Endothelial cell of umbilical vein (primary cell): ENCODE measurements at places on chromosomes 5 and 9. TPM values are rescaled to one million over a fixed set of nuclear protein-coding genes. Genes with fewer than 3 reads are reported as not detected.

DNA sequence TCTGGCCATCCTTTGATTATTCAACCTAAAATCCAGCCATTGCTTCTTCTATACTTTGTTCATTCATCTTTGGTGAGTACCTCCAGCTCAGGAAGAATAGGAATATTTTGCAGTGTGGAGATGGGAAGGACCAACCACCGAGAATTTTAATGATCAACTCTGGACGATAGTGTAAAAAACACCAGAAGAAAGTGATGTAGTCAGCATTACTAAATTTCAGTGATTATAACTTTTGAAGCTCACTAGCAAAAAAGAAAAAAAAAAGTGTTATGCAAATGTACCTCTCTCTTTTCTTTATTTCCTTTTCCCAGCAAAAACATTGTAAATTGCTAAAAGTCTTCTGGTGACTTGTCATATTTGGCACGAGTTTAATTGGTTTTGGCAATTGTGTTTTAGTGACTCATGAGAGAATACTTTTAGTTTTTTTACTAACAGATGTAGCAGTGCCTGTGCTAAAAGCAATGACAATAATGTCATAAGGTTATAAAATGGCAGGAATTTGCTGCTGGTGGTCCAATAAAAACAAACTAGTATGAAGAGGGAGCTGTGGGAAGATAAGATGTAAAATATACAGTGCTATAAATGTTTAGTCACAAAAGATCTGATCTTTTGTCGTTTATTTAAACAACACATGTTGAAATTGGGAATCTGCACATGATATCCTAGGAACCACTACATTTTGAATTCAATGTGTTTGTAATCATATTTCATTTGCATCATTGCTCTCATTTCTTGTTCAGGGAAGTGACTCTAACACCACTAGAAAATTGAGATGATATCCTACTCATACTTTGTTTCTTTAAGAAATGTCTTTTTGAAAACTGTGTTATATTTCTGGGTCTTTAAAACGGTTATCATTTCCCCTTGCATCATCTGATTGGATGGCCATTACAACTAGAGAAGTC, 81.3 kb upstream of the ERCC6L2 start:
- no peaks in the 10 kb centered on the region for H3K27me3 ChIP-seq
- H3K4me3 ChIP-seq: no peak overlapping the region
- no peaks in the 10 kb centered on the region for H3K36me3 ChIP-seq
- DNase-seq: peak; percentile 97
- peak overlapping the region; percentile 92 for H3K27ac ChIP-seq

DNA sequence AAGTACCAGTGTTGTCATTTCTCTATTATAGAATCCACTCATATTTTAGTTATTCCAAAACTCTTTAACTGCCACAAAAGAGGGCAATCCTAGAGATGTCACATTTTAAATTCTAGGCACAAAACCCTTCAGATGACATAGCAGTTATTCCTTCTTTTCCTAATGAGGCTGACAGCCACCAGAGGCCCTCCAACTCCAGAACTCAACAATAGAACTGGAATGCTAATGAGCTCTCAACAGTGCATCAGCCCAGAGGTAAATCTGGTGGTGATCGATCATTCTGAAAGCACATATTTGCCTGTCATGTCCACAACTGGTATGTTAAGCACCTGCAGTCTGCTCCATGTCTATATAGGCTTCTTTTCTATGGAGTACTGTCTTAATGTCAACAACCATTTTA, 40.2 kb upstream of the RAB3C start:
- H3K36me3 ChIP-seq: no peaks in the 10 kb centered on the region
- no peak overlapping the region for H3K4me3 ChIP-seq
- H3K27me3 ChIP-seq: no peaks in the 10 kb centered on the region
- H3K4me1 ChIP-seq: no peaks in the 10 kb centered on the region
- peak; percentile 7 for DNase-seq

DNA sequence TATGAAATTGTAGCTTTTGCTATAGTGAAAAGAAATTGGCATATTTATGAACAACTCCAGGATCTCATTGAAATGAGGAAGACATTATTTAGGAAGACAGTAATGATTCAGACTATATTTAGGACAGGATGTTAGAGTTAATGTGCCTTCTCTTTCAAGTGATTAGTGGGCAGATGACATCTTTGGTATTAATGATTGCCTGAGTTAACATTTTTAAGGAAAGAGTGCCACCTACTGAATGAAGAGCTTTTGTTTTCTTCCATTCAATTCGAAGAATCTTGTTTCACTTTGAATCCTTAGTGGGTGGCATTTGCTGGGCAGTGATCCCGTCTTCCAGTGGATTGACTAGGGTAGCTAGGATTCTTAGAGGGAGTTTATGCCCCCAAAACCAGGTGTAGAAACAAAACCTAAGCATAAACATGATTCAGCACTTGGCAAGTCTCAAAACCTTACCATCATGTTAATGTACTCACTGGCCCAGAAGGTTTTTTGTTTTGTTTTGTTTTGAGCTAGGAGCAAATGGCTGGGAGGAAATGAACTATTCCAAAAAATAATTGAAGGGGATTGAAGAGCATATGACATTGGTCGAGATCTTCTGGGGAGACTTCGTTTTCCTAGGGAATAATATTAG, 23.2 kb downstream of the MAP3K1 start:
- peaks cover 17% of the 10 kb centered on the region for H3K4me1 ChIP-seq
- DNase-seq: peak; percentile 84
- no peaks in the 10 kb centered on the region for H3K36me3 ChIP-seq
- H3K4me3 ChIP-seq: peak overlapping the region; percentile 62
- peak overlapping the region; percentile 69 for H3K27ac ChIP-seq

GRCh38 chr9:91042541-91042940, 240.9 kb downstream of the SYK start:
- no peaks in the 10 kb centered on the region for H3K36me3 ChIP-seq
- no peak for DNase-seq
- H3K4me3 ChIP-seq: no peak overlapping the region
- H3K27ac ChIP-seq: no peak overlapping the region
- peaks cover 13% of the 10 kb centered on the region for H3K4me1 ChIP-seq

DNA sequence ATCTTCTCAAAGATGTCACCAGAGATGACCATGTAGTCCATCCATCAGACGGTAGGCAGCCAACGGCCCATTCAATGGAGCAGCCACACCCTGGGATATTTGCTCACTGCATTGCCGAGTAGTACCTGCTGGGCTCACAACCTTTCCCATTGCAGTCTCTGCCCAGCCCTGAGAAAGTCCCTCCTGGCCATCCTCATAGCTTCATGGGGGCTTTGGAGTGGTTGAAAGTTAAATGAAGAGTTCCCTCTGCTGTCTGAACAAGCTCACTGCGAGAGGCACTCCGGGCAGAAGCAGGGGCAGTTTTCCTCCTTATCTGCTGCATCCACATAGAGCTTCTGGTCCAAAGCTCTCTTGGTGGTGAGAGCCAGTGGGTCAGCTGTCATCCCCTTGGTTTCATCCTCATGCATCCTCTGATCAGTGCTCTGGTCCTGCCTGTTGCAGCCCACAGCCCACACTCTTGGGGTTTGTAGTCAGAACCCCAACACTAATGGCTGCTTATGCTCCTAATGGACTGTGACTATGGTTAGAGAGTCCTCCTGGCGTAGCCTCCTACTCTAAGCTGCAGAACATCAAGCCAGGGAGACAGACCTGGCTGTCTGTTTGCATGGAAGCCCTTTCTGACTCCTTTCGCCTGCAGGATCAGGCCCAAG, 23.3 kb downstream of the TNFSF8 start:
- H3K27ac ChIP-seq: no peak overlapping the region
- peaks cover 12% of the 10 kb centered on the region for H3K4me1 ChIP-seq
- H3K4me3 ChIP-seq: no peak overlapping the region
- H3K27me3 ChIP-seq: no peaks in the 10 kb centered on the region
- H3K36me3 ChIP-seq: no peaks in the 10 kb centered on the region

- no peaks in the 10 kb centered on the region for H3K27me3 ChIP-seq
- no peaks in the 10 kb centered on the region for H3K4me1 ChIP-seq
- no peaks in the 10 kb centered on the region for H3K36me3 ChIP-seq
- no peak overlapping the region for H3K4me3 ChIP-seq
- no peak for DNase-seq
Observed at GRCh38 chr9:131056781-131057506, 39.4 kb upstream of the AIF1L start.

DNA sequence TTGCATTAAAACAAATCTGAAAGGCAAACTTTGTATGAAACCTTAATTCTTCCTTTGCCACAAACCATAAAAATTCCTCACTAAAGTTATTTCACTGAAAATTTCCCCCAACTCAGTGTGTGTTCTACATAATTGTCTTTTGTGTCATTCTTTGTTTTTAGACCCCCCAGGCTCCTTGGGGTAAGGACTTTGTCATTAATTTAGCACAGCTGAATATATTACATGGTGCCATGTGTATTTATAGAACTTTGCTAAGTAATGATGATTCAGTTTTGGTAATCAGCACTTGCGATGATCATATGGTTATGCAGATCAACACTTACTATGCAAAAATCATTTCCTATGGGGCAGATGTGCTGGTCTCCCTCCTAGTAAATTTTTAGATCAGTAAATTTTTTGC, 712.1 kb upstream of the MEF2C start:
- H3K27ac ChIP-seq: no peak overlapping the region
- H3K36me3 ChIP-seq: no peaks in the 10 kb centered on the region
- DNase-seq: no peak
- no peaks in the 10 kb centered on the region for H3K4me1 ChIP-seq
- H3K27me3 ChIP-seq: no peaks in the 10 kb centered on the region

DNA sequence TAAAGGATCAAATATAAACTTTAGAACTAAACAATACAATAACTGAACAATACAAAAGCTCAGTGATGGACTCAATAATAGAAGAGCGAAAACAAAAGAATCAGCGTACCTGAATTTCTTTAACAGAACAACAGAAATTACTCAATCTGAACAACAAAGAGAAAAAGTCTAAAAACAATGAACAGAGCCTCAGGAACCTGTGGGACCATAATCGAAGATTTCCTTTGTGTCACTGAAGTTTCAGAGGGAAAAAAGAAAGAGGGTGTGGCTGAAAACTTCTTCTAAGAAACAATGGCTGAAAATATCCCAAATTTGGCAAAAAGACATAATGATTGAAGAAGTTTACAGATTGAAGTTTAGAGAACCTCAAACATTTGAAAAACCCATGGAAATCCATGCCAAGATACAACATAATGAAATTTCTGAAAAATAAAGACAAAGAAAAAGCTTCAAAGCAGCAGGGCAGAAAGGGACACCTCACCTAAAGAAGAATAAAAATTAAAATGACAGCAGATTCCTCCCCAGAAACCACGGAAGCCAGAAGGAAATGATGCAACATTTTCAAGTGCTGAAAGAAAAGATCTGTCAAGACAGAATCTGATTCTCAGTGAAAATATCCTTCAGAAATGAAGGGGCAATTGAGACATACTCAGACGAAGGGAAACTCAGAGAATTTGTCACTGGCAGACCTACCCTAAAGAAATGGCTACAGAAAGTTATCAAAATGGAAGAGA, 288.8 kb downstream of the ARL15 start:
- no peak overlapping the region for H3K27ac ChIP-seq
- H3K27me3 ChIP-seq: no peaks in the 10 kb centered on the region
- peak; percentile 7 for DNase-seq
- no peak overlapping the region for H3K4me3 ChIP-seq

DNA sequence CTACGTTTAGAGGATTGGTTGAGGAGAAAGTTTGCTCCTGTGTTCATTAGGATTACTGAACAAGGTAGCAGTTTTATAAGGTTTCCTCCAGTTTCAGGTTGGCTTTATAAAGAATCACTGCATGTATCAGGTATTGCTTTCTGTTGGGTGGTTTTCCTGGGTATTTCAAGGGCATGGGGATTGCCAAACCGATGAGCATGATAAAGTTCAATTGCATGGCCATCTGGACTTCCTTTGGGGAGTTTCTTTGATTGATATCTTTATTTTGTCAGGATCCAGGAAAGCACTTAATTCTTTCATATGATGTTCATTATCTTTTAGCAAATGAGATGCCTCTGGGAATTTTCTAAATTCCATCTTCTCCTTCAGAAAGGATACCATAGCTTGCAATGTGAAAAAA, 10.3 kb upstream of the GABBR2 start:
- no peak overlapping the region for H3K4me3 ChIP-seq
- H3K27ac ChIP-seq: no peak overlapping the region
- no peak for DNase-seq
- H3K27me3 ChIP-seq: peaks cover 7% of the 10 kb centered on the region

DNA sequence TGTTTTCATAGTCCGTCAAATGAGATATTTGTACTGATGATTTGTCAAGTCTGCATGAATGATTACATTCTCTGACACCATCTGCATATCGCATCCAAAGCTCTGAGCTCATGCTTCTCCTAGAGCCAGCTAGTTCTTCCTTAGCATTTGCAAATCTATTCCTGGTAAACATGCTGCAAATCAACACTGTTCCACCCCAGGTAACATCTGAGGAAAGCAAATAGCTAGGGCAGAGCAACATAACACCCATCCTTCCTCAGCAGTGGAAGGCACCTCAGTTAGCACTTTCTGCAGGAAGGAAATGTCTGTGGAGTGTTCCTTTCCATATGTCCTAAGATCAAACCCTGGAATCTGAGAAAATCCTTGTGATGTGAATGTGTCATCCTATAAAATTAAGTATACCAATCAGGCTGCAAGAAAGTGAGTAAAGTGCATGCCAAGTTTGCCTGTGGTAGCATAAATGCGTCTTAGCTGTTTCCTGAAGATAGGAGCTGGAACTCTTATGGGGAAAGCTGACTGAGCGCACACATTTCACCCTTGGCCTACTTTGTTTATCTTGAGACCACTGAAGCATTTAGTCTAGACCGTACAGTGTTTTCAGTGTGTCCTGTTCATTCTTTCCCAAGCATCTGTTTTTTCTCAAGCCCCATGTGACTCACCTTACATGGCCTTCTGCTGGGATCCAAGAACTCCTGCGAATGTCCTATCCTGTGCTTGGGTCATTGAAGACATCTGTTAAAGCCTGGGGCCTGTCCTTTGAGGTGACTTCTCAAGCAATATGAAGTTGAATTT, 50.9 kb upstream of the STARD4 start:
- no peaks in the 10 kb centered on the region for H3K27me3 ChIP-seq
- peak overlapping the region; percentile 99 for H3K27ac ChIP-seq
- H3K36me3 ChIP-seq: no peaks in the 10 kb centered on the region
- peaks cover 50% of the 10 kb centered on the region for H3K4me1 ChIP-seq

DNA sequence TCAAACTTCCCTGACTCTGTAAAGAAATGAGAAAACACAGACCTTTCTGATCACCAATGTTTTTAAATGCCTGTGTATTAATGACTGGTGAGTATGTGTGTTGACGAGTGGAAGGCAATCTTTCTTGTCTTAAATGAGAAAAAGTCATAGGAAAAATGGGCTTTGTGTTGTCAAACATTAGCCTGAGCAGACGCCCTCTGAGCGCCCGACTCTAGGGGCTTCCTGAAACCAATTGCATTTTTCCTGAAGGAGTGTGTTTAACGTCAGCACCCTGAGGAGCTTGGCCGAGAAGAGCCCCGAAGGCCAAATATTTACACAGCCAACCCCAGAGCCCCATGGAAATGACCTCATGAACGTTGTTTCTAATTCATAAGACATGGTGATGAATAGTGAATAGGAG, 154.3 kb downstream of the PHF2 start:
- no peaks in the 10 kb centered on the region for H3K4me1 ChIP-seq
- DNase-seq: no peak
- no peak overlapping the region for H3K27ac ChIP-seq
- no peaks in the 10 kb centered on the region for H3K36me3 ChIP-seq
- H3K27me3 ChIP-seq: no peaks in the 10 kb centered on the region

PCDH12 gene
- polyA plus RNA-seq: 5.5 and 6.2 TPM in 2 replicates

GRCh38 chr5:15933259-15934207, 246.1 kb downstream of the MARCHF11 start:
- H3K27ac ChIP-seq: peak overlapping the region; percentile 63
- H3K4me3 ChIP-seq: no peak overlapping the region
- H3K4me1 ChIP-seq: peaks cover 20% of the 10 kb centered on the region
- DNase-seq: peak; percentile 87
